EH (cell line): ENCODE measurements at places on chromosomes 6 and 20.

DNA sequence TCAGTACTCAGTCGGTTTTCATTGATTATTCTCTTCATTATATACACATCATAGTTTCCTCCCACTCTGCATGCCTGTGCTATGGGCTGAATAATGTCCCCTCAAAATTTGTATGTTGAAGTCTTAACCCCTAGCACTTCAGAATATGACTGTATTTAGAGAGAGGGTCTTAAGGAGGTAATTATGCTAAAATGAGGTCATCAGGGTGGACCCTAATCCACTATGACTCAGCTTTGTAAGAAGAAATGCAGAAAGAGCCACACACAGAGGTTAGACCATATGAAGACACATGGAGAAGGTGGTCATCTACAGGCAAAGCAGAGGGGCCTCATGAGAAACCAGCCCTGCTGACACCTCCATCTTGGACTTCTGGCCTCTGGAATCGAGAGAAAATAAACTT lies 15.8 kb downstream of the ABHD12 start:
- no peak for DNase-seq

DNA sequence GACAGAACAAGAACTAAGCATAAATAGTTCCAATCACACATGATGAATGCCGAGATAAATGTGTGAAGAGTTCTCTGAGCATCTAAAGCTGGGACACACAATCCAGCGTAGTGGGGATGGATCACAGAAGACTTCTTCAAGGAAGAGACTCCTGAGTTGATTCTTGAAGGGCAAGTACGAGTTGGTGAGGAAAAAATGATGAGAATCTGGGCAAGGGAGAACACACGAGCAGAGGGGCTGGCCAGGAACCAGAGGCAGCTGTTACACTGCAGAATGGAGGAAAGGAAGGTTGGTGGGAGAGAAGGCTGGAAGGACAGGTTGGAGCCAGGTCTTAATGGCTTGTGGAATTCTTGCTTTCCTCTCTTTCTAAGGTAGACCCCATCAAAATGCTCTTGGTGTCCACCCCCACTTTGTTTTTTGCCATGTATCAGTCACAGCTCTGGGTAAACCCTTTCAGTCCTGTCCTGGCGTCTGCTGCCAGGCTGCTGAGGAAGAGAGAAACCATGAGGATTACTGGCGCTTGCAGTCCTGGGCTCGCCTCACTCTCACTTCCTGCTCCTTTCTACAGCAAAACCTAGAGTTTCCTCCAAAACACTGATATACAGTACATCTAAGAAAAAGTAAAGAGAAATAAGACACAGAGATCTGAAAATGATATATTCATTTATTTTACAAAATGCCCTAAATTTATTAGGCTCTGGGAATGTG lies 127.6 kb upstream of the FAM184A start:
- DNase-seq = no peak

DNA sequence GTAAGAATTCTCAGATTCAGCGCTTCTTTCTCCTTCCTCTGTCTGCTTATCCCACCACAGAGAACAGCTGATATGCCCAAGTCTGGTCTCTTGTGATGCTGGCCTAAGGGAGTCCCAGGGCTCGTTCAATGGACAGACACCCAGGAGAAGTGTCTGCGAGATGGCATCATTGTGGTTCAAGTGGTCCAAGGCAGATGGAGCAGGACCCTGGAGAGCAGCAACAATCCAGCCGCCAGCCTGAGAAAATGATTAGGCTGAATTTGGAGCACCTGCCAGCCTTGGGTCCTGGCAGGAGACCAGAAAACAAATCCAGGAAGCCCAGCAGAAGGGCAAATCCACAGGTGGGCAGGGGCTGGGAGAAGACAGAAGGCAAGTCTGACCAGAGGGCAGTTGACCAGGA lies 145.8 kb downstream of the PTPRT start:
- DNase-seq = no peak

- no peak for DNase-seq
Observed at GRCh38 chr6:21780141-21780540, 186.6 kb downstream of the SOX4 start.

GRCh38 chr6:118784641-118785164 lies 109.2 kb upstream of the ASF1A start:
- DNase-seq = no peak

GRCh38 chr6:76861403-76861802 lies 601.9 kb downstream of the HTR1B start:
- no peak for DNase-seq

DNA sequence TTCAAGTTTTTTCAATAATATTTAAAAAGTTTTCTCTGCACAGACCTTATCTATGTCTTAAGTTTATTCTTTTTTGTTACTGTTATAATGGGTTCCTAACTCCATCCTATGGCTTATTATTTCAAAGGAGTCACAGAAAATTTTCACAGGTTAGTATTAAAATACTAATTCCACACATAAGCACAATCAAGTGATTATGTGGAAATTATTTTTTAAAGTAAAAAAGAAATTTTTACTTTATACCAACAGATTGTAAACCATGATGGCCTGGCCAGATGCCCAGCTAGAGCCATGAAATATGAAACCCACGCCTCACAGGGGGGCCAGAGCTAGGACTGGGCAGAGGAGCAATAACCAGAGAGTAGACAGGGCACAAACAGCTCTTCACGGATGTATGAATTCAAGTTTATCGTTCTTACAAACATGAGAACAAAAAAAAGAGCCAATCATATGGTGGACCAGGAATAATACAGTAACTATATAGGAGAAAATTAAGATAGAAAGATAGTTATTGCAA lies 34.0 kb downstream of the NUDT3 start:
- peak; percentile 75 for DNase-seq

DNA sequence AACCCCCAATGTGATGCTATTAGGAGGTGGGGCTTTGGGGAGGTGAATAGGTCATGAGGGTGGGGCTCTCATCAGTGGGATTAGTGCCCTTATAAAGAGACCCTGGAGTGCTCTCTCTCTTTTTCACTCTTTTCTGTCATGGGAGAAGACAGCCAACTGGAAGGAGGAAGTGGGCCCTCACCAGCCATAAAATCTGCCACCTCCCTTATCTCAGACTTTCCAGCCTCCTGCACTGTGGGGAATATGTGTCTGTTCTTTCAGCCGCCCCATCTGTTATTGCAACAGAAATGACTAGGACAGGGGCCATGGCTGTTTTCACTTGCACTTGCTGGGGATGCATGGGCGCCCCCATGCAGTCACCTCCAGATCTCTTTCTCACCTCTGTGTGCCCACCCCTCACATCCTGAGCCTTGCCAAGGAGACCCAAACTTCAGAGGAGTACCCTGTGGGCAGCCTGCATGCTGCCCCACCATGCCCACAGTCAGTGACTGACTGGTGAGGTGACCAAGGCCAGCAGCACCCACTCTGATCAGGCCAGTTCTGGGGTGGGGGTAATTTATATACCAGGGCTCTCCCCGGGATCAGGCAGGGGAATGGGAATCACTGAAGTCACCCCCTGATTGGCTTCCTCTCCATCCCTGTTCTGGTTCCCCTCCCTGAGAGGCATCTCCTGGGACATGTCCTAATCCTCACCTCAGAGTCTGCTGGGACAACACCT lies 118.4 kb downstream of the ANKRD60 start:
- DNase-seq = no peak

DNA sequence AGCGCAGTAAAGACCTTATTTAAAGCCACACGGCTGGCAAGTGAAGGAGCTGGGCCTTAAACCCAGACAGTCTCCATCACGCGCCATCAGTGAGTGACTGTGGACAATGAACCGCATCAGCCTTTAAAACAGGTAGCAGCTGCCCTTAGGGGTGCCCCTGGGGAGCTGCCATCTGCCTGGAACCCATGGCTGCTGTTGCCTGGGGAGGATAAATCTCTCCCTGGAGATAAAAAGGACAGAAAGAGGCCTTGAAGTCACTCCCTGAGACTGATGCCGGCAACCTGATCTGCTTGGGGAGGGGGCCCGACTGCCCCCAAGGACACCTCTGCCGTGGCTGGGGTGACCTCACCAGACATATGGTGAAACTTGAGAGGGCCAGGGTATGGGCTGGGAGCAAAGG lies 73.5 kb downstream of the PREX1 start:
- no peak for DNase-seq

- no peak for DNase-seq
Observed at GRCh38 chr6:167350731-167351655, 26.1 kb downstream of the TTLL2 start.

GRCh38 chr20:54219751-54220426 lies 12.0 kb downstream of the PFDN4 start:
- peak; percentile 56 for DNase-seq

- no peak for DNase-seq
Observed at GRCh38 chr6:39128106-39128505, 13.1 kb upstream of the SAYSD1 start.
